ENCODE measurements at places on chromosomes 4 and X.

DNA sequence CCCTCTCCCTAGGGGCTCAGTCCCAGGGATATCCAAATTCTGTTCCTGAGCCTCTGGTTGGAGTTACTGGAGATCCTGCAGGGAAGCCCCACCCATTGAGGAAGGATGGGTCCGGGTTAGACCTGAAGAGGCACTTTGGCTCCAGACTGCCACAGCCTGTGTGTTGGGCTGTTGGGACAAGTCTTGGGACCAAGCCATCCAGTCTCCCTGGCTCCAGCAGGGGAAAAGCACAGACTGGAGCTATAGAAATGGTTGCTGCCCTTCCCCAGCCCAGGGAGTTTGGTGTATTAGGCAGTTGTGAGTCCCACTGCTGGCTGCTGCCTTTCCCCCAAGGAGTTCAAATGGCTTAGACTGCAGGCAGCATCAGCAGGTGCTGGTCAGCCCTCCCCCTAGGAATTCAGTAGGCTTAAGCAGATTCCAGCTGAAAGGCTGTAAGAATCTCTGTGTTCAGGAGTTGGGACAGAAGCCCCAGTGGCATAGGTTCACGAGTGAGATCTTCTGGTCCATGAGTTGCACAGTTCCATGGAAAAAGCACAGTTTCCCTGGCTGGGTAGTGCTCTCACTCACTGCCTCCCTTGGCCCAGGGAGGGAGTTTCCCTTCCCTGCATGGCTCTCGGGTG, 344.0 kb upstream of the EPHA5 start:
- DNase-seq, result no peak

DNA sequence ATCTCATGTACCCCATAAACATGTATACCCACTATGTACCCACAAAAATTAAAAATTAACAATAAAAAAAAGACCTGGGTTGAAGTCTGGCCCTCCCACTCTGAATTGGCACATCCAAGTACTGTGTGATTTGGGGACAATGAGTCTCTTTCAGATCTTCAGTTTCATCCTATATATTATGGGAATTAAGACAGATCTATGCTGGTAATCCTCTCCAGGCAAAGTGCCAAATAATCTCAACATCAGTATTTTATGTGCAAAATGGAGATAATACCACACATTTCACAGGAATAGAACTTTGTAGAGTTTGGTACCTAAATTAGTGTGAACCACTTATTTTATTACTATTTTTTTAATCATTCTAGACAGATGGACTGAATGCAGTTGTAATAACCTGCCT, 11.0 kb upstream of the SCD5 start:
- DNase-seq, result no peak

DNA sequence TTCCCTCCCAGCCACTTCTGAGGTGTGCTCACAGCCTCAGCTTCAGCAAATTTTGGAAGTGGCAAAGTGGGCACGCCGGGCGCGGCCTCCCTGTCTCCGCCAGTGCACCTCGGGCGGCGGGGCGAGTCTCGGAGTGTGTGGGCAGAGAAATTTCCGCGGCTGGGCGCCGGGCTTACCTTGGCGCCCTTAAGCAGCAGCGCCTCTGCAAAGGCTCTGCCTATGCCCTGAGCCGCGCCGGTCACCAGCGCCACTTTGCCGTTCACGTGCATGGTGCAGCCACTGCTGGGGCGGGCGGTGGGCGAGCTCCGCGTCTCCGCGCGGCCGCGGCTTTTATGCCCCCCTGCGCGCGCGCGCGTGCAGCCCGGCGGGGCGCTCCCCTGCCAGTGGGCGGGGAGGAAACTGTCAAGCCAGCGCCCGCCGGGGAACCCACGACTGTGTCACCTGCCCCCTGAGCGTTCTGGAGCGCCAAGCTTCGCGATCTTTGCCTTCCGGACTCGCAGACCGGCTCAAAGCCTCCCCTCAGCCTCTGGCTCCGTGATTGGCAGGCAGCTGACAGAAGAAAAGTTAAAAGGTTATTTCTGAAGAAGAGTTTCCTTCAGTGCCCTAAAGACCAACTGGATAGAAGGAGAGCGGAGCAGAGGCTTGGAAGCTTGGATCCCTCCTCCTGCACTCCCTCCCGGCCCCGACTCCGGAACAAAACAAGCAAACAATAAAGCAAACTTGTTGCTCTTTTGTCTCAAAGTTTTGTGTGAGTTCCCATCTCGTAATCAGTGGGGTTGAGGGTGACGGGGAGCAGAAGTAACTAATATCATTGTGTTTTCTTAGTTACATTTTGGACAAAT, at the start of gene HPGD:
TSS of gene HPGD (minus strand) at position 306 of the 842 bp plus-strand sequence. CDS start at position 269, 37 bp downstream.
- peak; percentile 73 for DNase-seq

- no peak for DNase-seq
These were observed 130.1 kb downstream of the ADAM29 start for GRCh38 chr4:175048111-175048784.

DNA sequence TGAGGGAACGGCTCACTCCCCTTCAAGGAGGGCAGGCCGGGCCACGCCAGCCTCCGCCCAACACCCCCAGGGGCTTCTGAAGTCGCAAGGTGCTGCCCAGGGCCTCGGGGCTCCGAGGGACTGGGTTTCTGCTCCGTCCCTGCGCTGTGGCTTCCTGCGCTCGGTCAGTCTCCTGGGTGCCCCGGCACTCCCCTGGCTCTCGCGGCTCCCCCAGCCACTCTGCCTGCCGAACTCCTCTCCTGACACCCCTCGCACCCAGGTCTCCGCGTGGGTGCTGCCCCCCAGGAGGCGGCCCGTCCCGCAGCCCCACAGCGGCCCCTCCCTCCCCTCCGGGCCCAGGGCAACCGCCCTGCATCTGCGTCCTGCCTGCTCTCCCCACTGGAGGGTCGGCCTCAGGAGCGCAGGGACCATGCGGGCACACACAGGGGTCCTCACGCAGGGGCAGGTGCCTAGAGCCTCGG, 151.9 kb downstream of the AFAP1 start:
- no peak for DNase-seq

DNA sequence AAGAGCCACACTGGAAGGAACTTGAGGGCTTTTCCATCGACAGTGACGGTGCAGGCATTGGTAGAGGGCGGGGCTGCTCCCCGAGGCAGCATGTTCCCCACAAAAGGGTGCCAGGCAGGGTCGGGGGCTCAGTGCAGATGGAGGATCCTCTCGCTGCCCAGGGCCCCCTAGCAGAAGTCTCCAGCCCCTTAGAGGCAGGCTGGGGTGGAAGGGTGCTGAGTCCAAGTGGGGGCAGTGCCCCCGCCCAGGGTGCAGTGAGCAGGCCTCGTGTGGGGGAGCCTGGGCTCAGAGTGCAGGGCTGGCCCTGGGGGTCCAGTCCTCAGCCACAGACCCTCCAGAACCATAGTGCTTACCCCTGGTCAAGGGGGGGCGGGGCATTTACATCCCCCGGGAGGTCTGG, 9.0 kb downstream of the CPZ start:
- no peak for DNase-seq

DNA sequence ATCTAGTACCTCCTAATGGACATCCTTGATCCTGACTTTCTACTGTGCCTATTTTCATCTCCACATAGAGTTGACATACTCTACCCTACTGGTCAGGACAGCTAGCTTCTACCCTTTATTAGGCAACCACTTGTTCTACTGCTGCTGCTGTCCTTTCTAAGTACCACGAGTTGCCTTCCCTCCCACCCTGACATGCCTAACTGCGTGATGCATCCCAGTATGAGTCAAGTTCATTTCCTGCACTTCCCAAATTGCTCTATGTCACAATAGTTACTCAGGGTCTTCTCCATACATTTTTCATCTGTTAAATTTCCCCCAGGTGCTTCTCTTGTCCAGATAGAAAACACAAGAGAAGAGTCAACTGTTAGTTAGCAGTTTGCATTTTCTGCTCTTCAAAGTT, 133.4 kb downstream of the TBC1D19 start:
- no peak for DNase-seq

DNA sequence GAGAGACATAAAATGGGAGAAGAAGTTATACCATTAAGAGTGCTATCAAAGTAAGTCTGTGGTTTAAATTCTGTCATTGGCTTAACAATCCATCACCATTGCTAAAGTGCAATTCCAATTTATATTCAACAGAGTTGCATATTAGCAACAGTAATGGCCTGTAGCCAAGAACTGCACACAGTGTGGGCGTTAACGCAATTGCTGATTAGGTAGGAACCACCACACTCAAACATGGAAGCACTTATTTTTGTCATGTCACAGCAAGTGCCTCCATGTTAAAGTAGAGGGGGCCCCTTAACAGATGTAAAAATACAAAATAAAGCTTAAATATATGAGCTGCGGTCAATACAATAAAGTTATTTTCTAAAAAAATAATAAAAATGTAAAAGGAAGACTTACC, 10.8 kb downstream of the LARP7 start:
- no peak for DNase-seq

DNA sequence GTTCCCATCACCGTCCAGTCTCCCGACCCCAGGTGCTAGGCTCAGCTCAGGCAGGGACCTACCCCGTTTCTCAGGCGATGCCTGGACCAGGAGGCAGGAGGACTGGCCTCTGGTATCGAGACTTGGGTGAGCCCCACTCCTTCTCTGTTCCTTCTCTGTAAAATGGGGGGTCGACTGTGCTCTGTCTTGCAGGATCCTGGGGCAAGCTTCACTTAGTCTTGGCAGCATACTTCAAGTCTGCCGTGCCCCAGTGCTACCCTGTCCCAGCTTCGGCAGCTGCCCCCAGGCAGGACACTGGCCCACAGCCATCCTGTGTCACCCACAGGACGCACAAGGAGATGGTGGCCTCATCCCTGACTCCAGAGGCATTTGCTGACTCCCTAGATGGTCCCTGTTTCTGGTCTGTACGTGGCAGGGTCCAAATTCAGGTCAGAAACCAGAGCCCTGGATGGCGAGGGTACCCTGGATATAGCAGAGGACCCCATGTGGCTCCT, 7.0 kb upstream of the HAUS7 start:
- DNase-seq, result no peak
